Kidney epithelial cell (primary cell): ENCODE measurements at places on chromosomes 16 and 17. TPM values are rescaled to one million over a fixed set of nuclear protein-coding genes. Genes with fewer than 3 reads are reported as not detected.

Gene SLFN5
- 114 and 129 TPM in 2 replicates for total RNA-seq

Gene FKBP10
- total RNA-seq, result 152 and 157 TPM in 2 replicates

Gene APOH
- total RNA-seq, result not detected in 2 replicates

Gene CA5A
- total RNA-seq, result not detected in 2 replicates
